Activated CD4-positive, alpha-beta T cell treated with anti-CD3 and anti-CD28 coated beads for 36 hours (primary cell): ENCODE measurements at places on chromosomes 16 and 17. TPM values are rescaled to one million over a fixed set of nuclear protein-coding genes. Genes with fewer than 3 reads are reported as not detected.

DNA sequence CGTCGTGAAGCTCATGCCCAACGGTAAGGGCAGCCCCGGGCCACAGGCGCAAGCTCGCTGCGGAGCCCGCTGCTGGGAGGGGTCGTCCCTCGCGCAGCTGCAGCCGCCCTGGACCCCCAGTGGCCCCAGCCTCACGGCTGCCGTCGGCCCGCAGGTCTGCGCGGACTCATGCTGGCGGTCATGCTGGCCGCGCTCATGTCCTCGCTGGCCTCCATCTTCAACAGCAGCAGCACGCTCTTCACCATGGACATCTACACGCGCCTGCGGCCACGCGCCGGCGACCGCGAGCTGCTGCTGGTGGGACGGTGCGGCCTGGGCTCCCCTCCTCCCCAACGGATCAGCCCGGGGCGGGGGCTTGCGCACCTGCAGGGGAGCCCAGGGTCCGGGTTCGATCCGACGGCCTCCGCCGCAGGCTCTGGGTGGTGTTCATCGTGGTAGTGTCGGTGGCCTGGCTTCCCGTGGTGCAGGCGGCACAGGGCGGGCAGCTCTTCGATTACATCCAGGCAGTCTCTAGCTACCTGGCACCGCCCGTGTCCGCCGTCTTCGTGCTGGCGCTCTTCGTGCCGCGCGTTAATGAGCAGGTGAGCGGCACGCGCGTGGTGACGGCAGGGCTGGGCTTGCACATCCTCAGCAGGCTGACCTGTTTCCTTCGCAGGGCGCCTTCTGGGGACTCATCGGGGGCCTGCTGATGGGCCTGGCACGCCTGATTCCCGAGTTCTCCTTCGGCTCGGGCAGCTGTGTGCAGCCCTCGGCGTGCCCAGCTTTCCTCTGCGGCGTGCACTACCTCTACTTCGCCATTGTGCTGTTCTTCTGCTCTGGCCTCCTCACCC, 5.8 kb downstream of the SLC5A2 start:
- peaks cover 10% of the 10 kb centered on the region for H3K36me3 ChIP-seq
- DNase-seq, result no peak
- peak overlapping the region; percentile 26 for H3K4me3 ChIP-seq
- H3K4me1 ChIP-seq, result peaks cover 6% of the 10 kb centered on the region
- peaks cover 2% of the 10 kb centered on the region for H3K27me3 ChIP-seq

- no peaks in the 10 kb centered on the region for H3K36me3 ChIP-seq
- no peak overlapping the region for H3K27ac ChIP-seq
- no peaks in the 10 kb centered on the region for H3K4me1 ChIP-seq
- DNase-seq, result no peak
- H3K27me3 ChIP-seq, result no peaks in the 10 kb centered on the region
These were observed 36.7 kb upstream of the HELZ start for GRCh38 chr17:67281743-67282142.

SMIM22 gene
- not detected for total RNA-seq

- H3K4me3 ChIP-seq, result no peak overlapping the region
- no peak overlapping the region for H3K27ac ChIP-seq
- H3K4me1 ChIP-seq, result no peaks in the 10 kb centered on the region
These were observed 335.6 kb downstream of the UTP18 start for GRCh38 chr17:51595826-51596398.

- H3K4me1 ChIP-seq, result peaks cover 76% of the 10 kb centered on the region
- no peaks in the 10 kb centered on the region for H3K27me3 ChIP-seq
- H3K36me3 ChIP-seq, result peaks cover 39% of the 10 kb centered on the region
- H3K4me3 ChIP-seq, result no peak overlapping the region
- H3K27ac ChIP-seq, result no peak overlapping the region
- no peak for DNase-seq
These were observed 26.0 kb downstream of the MSI2 start for GRCh38 chr17:57282296-57282695.
